ENCODE measurements at places on chromosomes 1 and 21.

- peak; percentile 30 for DNase-seq
Observed at GRCh38 chr21:35226968-35227744, 178.1 kb upstream of the RUNX1 start.

- DNase-seq, result no peak
Observed at GRCh38 chr1:19955534-19956170, 23.8 kb downstream of the PLA2G2A start.

DNA sequence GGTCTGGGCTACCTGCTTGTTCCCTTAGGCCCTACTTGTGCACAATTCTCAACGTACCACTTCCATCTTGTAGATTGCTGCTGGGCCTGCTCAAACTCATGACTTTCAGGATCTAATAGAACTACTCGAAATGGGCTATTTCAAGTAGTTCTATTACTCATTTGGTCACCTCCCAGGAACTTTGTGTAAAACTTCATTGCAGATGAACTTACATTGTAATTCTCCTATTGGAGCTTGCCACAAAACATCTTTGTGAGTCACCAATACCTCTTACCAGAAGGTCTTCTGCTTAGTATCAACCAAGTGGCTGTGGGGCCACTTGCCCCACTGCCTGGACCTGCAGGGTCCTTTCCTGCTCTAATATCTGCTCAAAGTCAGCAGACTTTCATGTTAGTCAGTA, 10.7 kb upstream of the MYOCOS start:
- no peak for DNase-seq

DNA sequence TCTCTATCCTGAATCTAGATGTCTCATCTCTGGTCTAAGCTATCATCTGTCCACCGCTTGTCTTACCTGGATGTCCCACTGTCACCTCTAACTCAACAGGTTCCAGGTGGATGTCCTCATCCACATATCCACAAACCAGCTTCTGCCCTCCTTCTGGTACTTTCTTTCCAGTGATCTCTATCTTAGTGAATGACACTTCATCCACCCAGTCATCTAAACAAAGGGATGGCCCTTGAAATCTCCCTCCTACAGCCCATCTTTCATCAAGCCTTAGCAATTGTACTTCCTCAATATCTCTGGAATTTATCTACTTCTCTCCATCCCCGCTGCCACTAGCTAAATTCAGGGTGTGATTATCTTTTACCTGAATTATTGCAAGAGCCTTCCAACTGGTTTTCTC, 33.9 kb upstream of the SERBP1 start:
- DNase-seq, result no peak

GRCh38 chr1:82446236-82446635, 645.5 kb downstream of the ADGRL2 start:
- no peak for DNase-seq

DNA sequence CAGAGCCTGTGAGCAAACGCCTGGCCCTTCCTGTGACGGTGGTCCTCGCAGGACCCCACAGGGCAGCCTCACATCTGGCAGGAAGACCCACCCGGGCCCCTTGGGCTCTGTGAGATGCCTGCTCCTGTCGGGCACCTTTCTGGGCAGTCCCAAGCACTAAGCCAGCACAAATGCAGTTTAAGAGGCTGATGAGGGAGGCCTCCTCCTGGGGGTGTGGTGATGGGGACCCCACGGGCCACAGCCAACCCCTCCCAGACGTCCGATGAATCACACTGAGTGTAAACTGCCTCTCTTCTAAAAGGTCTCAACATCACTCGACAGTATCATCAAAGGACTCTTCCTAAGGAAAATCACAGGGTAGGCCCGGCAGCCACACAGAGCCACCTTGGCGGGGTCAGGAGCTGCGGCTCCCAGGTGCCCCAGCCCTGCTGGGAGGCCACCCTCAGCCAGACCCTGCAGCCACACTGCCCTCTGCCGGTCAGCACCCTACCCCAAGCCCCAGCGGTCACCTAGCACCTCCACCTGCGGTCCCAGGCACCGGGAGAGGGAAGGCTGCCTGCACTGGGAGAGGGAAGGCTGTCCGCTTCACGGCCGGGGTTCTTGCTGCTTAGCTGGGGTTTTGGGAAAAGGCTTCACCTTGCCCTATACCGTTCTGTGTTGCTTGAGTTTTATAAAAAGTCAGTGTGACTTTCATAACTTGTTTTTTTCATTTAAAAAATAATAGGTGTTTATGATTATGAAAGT, 3.9 kb upstream of the PRKCZ start:
- DNase-seq, result no peak

DNA sequence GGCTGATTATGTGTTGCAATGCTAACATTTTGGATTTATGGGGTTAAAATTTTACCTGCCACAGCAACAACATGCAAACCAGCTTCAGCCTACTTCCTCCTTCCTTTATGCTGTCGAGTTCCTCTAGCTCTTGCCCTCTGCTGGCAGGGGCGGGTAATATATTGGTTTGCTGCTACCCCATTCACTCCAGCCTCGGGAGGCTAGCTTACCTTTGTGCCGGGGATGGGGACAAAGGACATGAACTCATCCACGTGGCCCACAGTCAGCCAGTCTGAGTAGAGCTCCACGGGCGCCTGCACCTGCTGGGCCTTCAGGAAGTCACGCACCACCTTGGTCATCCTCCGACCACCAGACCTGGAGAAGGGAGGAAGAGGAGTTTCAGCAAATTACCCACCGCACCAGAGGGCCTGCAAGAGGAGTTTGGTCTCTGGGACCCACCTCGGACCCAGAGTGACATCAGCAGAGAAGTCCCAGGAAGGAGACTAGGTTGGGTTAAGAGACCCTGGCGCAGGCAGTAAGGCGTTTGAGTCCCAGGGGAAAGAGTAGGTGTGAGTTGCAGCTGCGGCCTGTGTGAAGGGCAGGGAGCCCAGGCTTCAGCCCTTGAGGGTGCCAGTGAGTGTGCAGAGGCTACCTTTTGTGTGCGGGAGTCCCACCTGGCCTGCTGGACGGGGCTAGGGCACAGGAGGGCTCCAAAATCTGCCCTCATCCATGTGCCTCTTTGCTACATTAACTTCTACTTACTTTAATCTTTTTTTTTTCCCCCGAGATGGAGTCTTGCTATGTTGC, 21.8 kb upstream of the SDHB start:
- no peak for DNase-seq

DNA sequence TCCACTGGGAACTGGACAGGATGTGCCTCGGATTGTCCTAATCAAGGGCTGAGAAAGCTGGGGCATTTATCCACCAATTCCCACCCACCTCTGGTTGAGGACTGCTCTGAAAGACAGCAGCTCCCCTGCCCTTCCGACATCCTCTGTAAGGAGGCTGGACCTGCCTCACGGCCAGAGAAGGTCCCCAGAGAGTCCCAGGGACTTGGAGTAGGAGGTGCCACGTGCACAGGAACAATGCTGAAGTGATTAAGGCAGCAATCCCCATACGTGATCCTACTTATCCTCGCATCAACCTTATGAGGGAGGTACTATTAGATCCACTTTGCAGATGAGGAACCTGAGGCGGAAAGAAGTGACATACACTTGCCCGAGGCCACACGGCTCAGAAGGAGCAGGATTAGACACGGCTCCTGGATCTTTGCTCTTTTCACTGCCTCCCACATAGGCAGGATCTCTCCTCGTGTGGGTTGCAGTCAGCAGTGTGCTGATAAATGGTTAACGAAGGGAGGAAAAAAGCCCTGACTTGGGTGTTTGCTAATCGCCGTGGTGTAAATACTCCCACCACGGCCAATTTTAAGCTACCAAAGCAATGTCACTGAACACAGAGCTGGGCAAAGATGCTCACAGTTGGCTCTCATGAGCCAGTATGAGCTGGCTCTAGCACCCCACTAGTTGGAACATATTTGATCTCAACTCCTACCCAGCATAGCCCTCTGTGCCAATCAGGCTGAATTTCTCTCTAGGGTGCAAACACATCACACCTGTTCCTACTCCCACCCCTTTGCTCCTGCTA, 18.6 kb upstream of the LDLRAP1 start:
- DNase-seq, result no peak

- DNase-seq, result no peak
Observed at GRCh38 chr21:31490443-31490842, 146.4 kb upstream of the TIAM1 start.

- DNase-seq, result no peak
Observed at GRCh38 chr1:8604041-8604945, 213.1 kb downstream of the RERE start.

DNA sequence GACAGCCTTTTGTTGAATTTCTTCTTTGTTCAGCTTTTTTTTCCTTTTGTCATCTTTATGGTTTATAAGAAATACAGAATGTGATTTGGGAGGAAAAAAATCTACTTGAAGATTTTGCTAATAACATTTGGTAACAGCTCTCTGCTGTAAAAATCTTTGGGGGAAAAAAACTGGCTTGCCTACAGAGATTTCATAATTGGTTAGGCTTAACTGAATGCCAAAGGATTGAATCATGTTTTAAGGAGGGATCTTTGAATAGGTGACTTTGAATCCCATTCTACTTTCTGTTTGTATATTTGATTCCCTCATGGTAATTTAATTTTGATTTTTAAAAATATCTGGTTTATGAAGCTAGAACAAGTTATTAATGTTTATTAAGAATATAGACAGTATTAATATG, 3.2 kb downstream of the BTF3L4 start:
- no peak for DNase-seq

GRCh38 chr1:101128211-101128727, 102.7 kb upstream of the DPH5 start:
- DNase-seq, result peak; percentile 18

DNA sequence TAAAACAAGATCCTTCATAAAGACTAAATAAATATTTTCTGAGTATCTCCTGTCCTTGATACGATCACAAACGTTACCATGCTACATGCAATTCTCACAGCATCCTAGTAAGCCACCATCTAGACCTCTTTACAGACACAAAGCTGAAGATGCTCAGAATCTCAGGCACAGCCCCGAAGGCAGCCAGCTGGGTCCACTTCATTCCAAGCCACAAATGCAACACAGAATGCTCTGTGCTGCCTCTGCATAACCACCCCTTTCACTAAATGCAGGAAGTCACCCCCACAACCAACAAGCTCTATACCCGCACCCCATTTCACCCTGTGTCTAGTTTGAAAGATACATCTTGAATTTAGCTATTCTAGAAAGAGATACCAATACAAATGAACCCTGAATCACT, 12.9 kb downstream of the RCAN1 start:
- no peak for DNase-seq

GRCh38 chr21:26025536-26026512, 144.7 kb downstream of the APP start:
- DNase-seq, result no peak

DNA sequence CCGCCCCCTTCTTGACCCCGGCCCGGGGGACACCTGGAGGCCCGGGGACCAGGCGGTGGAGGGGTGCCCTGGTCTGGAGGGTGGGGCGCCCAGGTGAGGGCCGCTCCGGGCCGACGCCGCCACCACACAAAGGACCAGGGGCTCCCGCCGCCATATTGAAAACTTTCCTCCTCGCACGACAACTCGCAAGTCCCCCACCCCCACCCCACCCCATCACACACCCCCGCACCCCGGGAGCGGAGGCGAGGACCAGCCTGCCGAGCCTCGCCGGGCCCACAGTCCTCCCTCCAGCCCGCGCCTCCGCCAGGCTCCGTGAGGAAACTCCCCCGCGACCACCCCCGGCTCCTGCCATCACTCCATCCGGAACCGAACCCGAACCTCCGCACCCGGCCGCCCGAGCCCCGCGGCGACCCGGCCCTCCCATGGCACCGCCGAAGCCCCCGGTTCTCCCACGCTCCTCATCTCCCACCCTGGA, 733 bp downstream of the KDM5B start:
- DNase-seq, result peak; percentile 12

- peak; percentile 74 for DNase-seq
Observed at GRCh38 chr1:110207831-110208230, 2.3 kb upstream of the KCNC4 start.

GRCh38 chr1:204094856-204095634, 22.1 kb downstream of the SOX13 start:
- DNase-seq, result no peak

DNA sequence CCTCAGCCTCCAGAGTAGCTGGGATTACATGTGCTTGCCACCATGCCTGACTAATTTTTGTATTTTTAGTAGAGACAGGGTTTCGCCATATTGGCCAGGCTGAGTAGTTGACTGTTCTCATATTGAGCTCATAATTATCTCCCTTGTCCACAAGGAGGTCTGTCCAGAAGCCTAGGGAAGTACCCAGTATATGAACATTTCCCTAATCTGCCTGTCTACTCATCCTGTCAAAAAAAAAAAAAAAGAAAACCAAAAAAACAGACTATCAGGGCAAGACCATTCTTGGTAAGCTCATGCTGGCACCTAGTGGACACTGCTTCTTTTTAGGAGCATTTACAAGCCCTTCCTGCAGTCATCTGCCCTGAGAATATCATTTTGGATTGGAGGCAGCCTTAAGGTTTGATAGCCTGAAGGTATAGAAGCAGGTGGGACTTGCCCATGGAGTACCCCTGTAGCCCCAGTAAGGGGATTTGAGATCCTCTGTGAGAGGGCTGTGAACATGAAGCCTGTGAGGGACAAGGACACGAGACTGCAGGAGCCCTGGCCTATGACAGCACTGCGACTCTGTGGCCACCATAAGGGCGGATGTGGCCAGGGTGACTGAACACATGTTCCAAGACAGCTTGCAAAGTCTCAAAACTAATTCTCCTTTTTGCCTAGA, 10.8 kb upstream of the DUSP12 start:
- peak; percentile 15 for DNase-seq

Measured in effector CD4-positive, alpha-beta T cell (primary cell).